Astrocyte (in vitro differentiated cells and primary cell): ENCODE measurements at places on chromosomes 7 and 10. TPM values are rescaled to one million over a fixed set of nuclear protein-coding genes. Genes with fewer than 3 reads are reported as not detected.
A peak's percentile ranks its signal among the peaks of the same experiment; 100 is the strongest.

DNA sequence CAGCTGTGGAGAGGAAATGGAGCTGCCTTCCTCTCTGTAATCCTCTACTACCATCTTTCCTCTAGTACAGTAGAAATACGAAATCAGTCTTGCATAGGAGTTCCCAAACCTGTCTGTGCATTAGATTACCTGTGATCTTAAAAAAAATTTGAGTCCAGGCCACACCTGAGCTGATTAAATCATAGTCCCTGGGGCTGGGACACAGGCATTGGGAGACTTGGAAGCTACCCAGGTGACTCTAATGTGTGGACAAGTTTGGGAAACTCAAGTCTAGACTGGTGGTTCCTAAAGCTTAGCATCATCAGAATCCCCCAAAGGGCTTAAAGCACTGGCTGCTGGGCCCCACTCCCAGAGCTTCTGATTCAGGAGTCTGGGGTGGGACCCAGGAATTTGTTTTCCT lies 152.7 kb upstream of the GLI3 start:
- H3K36me3 ChIP-seq: no peaks in the 10 kb centered on the region
- no peak overlapping the region for H3K27ac ChIP-seq
- no peak for DNase-seq
- no peaks in the 10 kb centered on the region for H3K4me1 ChIP-seq
- no peaks in the 10 kb centered on the region for H3K27me3 ChIP-seq

GRCh38 chr7:127221731-127222130 lies 31.0 kb downstream of the GRM8 start:
- H3K36me3 ChIP-seq: no peaks in the 10 kb centered on the region
- H3K27ac ChIP-seq: no peak overlapping the region
- no peaks in the 10 kb centered on the region for H3K27me3 ChIP-seq

DNA sequence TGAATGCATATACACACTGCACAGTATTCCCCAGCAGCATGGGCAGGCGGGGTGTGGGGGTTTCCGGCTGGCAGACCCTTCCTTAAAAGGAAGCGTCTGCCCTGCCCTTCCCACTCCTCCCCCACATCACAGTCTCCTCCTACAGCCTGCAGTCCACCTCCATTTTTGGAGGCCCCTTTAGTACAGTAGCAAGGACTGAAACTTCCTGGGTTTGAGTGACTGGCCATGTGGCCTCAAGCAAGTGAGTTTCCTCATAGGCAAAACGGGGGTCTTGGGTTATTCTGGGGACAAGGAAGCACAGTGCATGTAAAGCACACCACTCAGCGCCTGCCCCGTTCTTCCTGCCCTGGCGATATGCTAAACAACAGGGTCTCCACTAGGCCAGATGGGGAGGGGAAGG lies 62.1 kb upstream of the COL13A1 start:
- H3K4me1 ChIP-seq: peaks cover 8% of the 10 kb centered on the region
- H3K36me3 ChIP-seq: no peaks in the 10 kb centered on the region
- no peak overlapping the region for H3K27ac ChIP-seq
- peaks cover 6% of the 10 kb centered on the region for H3K27me3 ChIP-seq

GRCh38 chr10:1403508-1404322 lies 333.6 kb downstream of the ADARB2 start:
- no peak overlapping the region for H3K4me3 ChIP-seq
- no peak for DNase-seq
- H3K27me3 ChIP-seq: no peaks in the 10 kb centered on the region
- no peak overlapping the region for H3K27ac ChIP-seq

- H3K4me1 ChIP-seq: no peaks in the 10 kb centered on the region
- no peaks in the 10 kb centered on the region for H3K27me3 ChIP-seq
- H3K27ac ChIP-seq: no peak overlapping the region
Measured at GRCh38 chr7:23161482-23161881, 20.4 kb upstream of the NUP42 start.

DNA sequence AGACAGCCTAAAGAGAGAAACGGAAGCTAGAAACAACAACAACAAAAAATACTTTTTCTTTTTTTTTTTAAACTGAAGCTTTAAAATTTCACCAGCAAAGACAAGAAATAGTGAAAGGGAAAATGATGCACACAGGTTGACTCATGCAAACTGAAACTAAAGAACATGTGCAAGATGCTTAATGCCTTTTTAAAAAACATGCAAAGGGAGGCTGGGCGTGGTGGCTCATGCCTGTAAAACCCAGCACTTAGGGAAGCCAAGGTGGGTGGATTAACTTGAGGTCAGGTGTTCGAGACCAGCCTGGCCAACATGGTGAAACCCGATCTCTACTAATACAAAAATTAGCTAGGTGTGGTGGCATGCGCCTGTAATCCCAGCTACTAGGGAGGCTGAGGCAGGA lies 15.1 kb upstream of the CUBN start:
- H3K27ac ChIP-seq: no peak overlapping the region
- no peaks in the 10 kb centered on the region for H3K4me1 ChIP-seq
- DNase-seq: no peak
- H3K27me3 ChIP-seq: no peaks in the 10 kb centered on the region
- H3K36me3 ChIP-seq: no peaks in the 10 kb centered on the region

- peak; percentile 26 for DNase-seq
- H3K4me1 ChIP-seq: peaks cover 53% of the 10 kb centered on the region
- no peaks in the 10 kb centered on the region for H3K27me3 ChIP-seq
Measured at GRCh38 chr10:127146661-127147060, 49.7 kb downstream of the INSYN2A start.

DNA sequence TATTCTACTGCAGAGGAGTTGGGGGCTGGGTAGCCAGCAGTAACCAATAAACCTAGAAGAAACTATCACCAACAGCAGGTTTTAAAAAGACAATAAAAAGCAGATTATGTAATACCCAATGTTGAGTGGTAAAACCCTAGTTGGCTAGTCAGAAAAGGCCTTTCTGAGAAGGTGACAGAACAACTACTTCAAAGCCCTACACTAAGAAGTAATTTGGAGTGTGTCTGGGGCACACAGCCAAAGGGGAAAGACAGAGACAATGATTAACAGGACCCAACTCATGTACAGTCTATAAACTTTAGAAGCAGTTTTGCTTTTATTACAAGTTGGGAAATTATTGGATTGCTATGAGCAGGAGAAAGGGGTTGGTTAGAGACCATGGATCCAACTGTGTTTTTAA lies 77.2 kb upstream of the TMEM106B start:
- no peaks in the 10 kb centered on the region for H3K27me3 ChIP-seq
- no peak overlapping the region for H3K27ac ChIP-seq
- no peak overlapping the region for H3K4me3 ChIP-seq
- no peaks in the 10 kb centered on the region for H3K36me3 ChIP-seq
- peaks cover 3% of the 10 kb centered on the region for H3K4me1 ChIP-seq

DNA sequence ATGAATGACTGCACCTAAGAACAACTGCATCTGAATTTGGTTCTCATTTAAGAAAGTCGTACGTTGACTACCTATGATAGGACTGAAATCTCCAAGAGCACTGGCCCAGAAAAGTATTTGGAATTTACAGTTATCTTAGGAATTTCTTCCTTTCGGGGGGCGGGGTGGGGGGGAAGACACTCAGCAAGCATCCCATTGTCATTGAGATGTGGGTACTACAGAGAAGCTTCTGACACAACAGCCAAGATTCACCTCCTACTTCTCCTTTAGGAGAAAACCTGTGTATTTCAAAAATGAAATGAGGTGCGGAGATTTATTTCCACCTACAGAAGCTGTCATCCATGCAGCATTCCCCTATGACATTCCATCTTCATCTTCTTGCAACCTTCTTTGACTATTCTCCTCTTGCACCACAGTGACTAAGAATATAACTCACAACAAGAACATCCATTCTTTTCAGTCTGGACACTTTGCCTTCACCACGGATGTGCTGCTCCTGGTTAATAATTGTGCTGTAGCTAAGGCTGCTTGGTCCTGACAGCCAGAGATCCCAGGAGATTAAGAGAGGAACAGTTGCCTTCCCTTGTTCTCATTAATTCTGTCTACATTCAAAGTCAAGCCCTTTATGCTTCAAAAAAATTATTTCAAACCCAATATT lies 98.4 kb upstream of the FRMD4A start:
- H3K4me3 ChIP-seq: no peak overlapping the region
- DNase-seq: no peak

GRCh38 chr10:112851588-112852211 lies 98.3 kb upstream of the TCF7L2 start:
- H3K4me1 ChIP-seq: no peaks in the 10 kb centered on the region
- H3K36me3 ChIP-seq: no peaks in the 10 kb centered on the region
- no peaks in the 10 kb centered on the region for H3K27me3 ChIP-seq

DNA sequence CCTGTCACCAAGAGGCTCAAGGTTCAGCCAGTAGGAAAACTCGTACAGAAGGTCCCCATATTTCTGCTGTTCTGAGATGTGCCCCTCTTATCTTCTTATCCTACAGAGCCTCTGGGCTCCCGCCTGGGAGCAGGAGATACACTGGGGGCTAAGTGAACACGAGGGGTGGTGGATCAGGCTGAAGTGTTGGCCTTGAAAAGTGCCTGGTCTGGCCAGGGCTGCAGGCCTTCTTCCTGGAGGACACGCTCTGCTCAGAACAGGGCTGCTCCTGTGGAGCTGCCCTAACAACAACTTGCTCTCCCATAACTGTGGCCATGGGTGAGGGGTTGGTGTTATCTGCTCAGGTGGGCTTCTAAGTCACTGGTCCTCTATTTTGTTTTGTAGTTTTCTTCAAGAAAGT lies 33.7 kb downstream of the C10orf120 start:
- no peak for DNase-seq
- no peaks in the 10 kb centered on the region for H3K4me1 ChIP-seq

Gene DEPP1
- 6.6 and 8.0 TPM in 2 replicates for total RNA-seq

Gene PHKG1
- not detected in 2 replicates for total RNA-seq
